ENCODE measurements at places on chromosomes 5 and 9. TPM values are rescaled to one million over a fixed set of nuclear protein-coding genes. Genes with fewer than 3 reads are reported as not detected.

VLDLR gene
- 0.49 TPM for polyA plus RNA-seq

CER1 gene
- polyA plus RNA-seq = not detected

GPRIN1 gene
- polyA plus RNA-seq = 2.4 TPM

FOXD4L5 gene
- not detected for polyA plus RNA-seq

- DNase-seq = no peak
Observed at GRCh38 chr9:76101075-76101474, 210.6 kb downstream of the PCSK5 start.

GRCh38 chr9:131505012-131505411, 2.3 kb downstream of the POMT1 start:
- DNase-seq = no peak

- DNase-seq = no peak
Observed at GRCh38 chr9:17004500-17004899, 130.3 kb upstream of the CNTLN start.

DNA sequence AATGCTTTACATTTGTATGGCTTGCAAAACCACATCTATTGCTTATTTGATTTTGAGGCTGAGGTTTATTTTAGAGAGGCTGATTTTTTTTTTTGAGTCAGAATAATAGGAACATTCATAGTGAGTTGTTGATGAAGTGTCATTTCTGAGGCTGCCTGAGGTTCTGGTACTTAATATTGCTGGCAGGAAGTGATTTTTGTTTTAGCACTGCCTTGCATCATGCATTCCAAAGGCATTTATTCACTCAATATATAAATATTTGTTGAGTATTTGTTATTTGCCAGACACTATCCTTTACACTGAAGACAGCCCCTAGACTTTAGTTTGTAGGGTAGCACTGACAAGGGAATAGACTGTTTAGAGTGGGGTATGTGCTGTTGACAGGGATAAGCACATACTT, 2.7 kb downstream of the RNF20 start:
- no peak for DNase-seq

GRCh38 chr5:44336708-44337107, 52.5 kb downstream of the FGF10 start:
- DNase-seq = no peak
